ENCODE measurements at places on chromosomes 5 and 9. TPM values are rescaled to one million over a fixed set of nuclear protein-coding genes. Genes with fewer than 3 reads are reported as not detected.
A peak's percentile ranks its signal among the peaks of the same experiment; 100 is the strongest.

HTR4 gene
- 0.41 TPM for total RNA-seq

CER1 gene
- total RNA-seq, result not detected

- H3K27me3 ChIP-seq, result no peaks in the 10 kb centered on the region
- DNase-seq, result no peak
- no peaks in the 10 kb centered on the region for H3K4me1 ChIP-seq
- H3K36me3 ChIP-seq, result no peaks in the 10 kb centered on the region
- H3K27ac ChIP-seq, result no peak overlapping the region
- no peak overlapping the region for H3K4me3 ChIP-seq
These were observed 375.6 kb downstream of the ADGRV1 start for GRCh38 chr5:90934091-90934719.

GRCh38 chr9:34588671-34589635, 571 bp downstream of the CNTFR start:
- H3K27ac ChIP-seq, result peak overlapping the region; percentile 93
- no peaks in the 10 kb centered on the region for H3K27me3 ChIP-seq
- no peaks in the 10 kb centered on the region for H3K36me3 ChIP-seq
- DNase-seq, result no peak
- peak overlapping the region; percentile 58 for H3K4me3 ChIP-seq

DNA sequence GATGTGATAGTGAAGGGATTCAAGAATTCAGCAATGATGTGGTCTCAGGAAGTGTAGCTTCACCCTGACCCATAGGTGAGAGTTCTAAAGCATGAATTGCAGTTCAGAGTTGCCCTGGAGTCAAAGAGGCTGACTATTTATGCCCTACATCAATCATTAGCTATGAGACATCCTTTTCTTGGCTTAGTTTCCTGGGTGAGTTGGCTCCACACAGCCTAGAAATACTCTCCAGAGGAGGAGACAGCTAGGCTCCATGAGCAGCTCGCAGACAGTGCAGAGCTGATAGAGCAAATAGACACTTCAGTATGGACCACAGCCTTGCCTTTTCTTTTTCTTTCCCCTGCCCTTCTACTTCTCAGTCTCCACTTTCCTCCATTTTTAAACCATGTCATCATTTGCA, 1651.8 kb downstream of the MAT2B start:
- no peaks in the 10 kb centered on the region for H3K4me1 ChIP-seq
- no peak for DNase-seq
- H3K27me3 ChIP-seq, result no peaks in the 10 kb centered on the region
- no peak overlapping the region for H3K4me3 ChIP-seq
- no peak overlapping the region for H3K27ac ChIP-seq

GRCh38 chr9:135343837-135344522, 135.6 kb upstream of the PPP1R26 start:
- H3K36me3 ChIP-seq, result no peaks in the 10 kb centered on the region
- DNase-seq, result peak; percentile 13
- no peak overlapping the region for H3K27ac ChIP-seq
- peaks cover 10% of the 10 kb centered on the region for H3K27me3 ChIP-seq

- no peaks in the 10 kb centered on the region for H3K36me3 ChIP-seq
- no peak for DNase-seq
- H3K27ac ChIP-seq, result no peak overlapping the region
- no peaks in the 10 kb centered on the region for H3K27me3 ChIP-seq
- H3K4me1 ChIP-seq, result no peaks in the 10 kb centered on the region
These were observed 89.7 kb upstream of the PRLR start for GRCh38 chr5:35320029-35320428.

Data from gastrocnemius medialis (tissue), 4 donors.